ENCODE measurements at places on chromosomes 6 and 20.

GRCh38 chr6:89792881-89793280 is 26.7 kb downstream of the MDN1 start:
- no peak for DNase-seq

GRCh38 chr6:156794546-156795354 is 17.6 kb downstream of the ARID1B start:
- DNase-seq = no peak

DNA sequence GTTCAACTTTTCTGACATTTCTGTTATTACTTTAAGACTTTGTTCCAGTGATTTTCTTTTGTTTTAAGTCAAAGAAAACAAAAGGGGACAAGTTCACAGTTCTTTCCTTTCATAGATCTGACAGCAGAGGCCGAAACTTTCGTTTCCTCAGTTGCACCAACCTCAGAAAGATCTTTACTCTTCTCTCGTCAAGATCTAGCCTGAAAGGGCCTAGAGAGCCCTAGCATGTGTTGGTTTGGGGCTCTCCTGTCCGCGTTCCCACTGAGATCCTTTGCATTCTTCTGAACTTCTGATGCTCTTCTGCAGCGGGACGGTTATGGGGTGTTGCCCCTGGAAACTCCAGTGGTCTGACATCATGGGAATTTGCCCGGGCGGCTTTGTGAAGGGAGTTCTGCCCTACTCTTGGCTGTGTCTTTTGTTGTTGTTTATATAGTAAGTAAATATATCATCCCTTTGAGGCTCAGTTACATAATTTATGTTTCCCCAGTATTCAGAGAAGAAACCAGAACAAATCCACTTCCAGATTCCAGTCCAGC is 129.1 kb downstream of the SASH1 start:
- no peak for DNase-seq

DNA sequence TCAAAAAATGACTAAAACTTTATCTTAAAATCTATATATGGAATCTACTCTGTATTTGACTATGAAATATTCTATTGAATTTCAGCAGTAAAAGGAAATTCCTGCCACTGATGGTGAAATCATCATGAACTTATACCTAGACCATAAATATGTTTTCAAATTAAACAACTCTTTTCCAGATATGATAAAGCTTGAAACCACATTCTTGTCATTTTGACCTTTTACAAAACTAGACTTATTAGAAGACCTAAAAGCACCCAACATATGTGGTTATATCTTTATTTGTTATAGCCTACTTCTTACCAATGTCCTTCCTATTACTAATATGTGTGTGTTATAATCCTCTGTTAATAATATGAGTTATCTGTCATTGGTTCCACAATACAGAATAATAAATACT is 35.3 kb downstream of the FRK start:
- no peak for DNase-seq

DNA sequence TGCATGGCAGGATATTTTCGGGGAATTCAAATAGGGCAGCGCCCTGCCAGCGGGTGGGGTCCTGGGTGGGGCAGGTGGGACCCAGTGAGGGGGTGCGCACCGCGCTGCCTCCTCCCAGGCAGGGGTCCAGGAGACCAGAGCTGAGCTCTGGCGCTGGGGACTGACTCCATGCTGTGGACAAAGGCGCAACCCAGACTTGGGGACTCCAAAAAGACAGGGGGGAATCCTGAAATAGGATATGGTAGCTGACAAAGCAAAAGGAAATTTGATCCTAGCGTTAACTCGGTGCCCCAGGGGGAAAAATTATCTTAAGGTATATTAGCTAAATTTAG is 23.6 kb downstream of the TFAP2A start:
- no peak for DNase-seq

- no peak for DNase-seq
Observed at GRCh38 chr20:48930035-48930434, 8.5 kb downstream of the ARFGEF2 start.

Measured in activated T-cell treated with anti-CD3 and anti-CD28 coated beads for 1 hour (primary cell).